ENCODE measurements at places on chromosomes 7 and 10. TPM values are rescaled to one million over a fixed set of nuclear protein-coding genes. Genes with fewer than 3 reads are reported as not detected.
A peak's percentile ranks its signal among the peaks of the same experiment; 100 is the strongest.

GRCh38 chr7:44727158-44727936 is 21.3 kb upstream of the ZMIZ2 start:
- no peak for DNase-seq

DNA sequence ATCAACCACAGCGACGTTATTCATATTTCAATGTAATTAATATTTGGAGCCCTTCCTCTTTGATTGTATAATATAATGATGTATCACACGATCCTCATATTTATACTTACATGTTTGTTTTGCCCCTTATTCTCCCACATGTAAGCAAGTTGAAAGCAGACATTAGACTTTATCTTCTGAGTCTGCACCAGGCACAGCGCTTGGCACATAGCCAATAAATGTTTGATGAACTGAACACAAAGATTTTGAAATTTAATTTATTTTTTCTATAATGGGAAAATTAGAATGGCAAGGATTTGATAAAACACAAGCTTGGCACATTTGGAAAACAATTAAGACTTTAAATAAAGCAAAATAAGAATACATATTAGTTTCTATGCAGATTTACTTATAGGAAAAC is 31.6 kb downstream of the ZFAND4 start:
- no peak for DNase-seq

Gene GHITM
- total RNA-seq, result 227 TPM

GRCh38 chr7:4809091-4809591 is 33.7 kb downstream of the AP5Z1 start:
- peak; percentile 53 for DNase-seq

DNA sequence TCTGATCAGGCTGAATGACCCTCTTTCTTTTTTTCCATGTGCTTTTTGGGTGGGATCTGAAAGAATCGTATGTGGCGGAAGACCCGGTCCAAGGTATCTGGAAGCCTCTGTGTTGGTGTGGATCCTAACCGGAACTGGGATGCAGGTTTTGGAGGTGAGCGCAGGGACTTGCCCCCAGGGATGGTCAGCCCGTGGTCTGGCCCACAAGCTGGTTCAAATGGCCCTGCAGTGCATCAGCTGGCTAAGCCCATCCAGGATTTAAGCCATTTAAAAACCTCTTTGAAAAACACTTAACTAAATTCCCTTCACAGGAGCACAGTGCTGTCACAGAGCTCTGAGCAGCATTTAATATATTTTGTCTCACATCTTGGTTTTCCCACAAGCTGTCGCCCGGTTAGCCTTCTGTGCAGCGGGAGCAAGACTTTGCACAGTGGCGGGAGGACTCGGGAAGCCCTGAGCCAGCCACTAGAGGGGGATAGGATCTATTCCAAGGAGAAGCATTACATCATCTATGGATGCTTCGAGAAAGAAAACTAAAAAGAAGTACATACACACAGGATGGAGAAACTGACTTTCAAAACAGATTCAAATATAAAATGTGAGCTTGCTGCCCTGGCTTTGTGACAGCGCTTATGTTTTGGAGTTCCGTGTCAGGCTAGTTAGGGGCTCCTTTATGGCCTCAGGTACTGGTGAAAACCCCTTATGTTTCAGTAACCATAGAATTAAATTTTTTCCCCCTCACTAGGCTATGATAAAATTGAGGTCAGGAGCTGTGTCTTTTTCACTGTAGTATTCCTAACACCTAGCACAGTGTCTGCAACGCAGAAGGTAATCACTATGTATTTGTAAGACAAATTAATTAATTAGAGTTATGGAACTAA is 11.3 kb downstream of the CPA2 start:
- no peak for DNase-seq

DNA sequence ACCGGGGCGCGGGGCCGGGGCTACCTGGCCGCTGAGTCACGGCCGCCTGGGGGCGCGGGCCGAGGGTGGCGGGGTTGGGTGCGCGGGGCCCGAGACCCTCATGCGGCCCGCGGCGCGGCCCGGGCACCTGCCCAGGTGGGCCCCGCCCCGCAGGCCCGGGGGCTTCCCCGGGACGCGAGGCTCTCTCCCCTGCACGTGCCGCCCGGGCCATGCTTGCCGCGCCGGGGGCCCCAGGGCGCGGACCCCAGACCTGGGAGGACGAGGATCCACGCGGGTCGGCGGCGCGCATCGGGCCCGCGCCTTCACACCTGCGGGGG is 402 bp downstream of the MAFK start:
- no peak for DNase-seq

- DNase-seq, result no peak
These were observed 36.1 kb downstream of the SORBS1 start for GRCh38 chr10:95525033-95525418.

DNA sequence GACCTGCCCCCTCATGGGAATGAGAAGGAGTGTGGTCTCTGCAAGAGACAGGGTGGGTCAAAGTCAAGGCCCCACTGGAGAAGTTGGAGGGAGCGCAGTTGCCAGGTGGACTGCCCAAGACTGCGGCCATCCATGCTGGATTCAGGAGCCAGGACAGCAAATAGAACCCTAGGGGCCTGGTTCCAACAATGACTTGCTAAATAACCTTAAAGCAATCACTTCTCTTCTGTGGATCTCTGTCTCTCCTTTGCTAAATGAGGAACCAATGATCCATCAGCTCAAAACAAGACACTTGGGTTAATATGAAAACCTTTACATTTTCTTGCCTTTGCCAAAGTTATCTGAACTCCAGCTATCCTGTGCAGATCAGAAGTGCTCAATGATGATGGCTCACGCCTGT is 12.6 kb upstream of the YWHAG start:
- no peak for DNase-seq

- DNase-seq, result peak; percentile 8
These were observed 32.1 kb upstream of the MDFIC start for GRCh38 chr7:114889646-114890285.

- no peak for DNase-seq
These were observed 137.7 kb downstream of the DKK1 start for GRCh38 chr10:52451817-52452216.

DNA sequence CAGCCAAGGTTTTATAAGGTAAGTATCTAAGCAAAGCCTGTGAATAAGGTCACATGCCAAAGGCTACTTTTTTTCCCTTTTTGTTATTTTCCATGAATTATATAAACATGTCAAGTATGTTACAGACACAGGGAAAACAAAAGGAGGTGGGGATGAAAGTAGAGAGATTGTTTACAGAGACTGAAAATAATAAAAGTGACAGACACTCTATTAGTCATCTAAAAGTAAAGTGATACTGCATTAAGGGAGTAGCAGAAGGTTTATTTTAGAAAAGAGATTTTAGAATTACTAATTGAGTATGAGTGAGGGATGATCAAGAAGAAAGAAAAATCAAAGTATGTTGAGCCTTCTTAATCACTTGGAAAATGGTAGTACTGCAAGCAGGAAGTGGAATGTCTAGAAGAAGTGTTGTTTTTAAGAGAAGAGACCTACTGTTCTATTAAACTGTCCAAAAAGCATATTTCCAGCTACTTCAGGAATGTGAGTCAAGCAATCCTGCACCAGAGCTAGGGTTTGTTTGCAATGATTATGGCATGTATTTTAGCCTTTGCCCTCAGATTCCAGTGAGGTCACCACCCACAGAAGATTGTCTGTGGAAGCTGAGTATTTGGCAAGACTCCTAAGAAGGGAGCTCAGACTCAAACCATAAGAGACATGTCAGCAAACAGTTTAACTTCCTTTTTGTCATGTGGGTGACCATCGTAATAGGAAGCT is 177.9 kb upstream of the PLXDC2 start:
- no peak for DNase-seq

- DNase-seq, result no peak
These were observed 109.1 kb downstream of the ARL4A start for GRCh38 chr7:12796397-12797127.

Gene PLEKHA8
- 11.7 TPM for total RNA-seq

- no peak for DNase-seq
These were observed 71.2 kb downstream of the TMEM178B start for GRCh38 chr7:141144921-141145629.

DNA sequence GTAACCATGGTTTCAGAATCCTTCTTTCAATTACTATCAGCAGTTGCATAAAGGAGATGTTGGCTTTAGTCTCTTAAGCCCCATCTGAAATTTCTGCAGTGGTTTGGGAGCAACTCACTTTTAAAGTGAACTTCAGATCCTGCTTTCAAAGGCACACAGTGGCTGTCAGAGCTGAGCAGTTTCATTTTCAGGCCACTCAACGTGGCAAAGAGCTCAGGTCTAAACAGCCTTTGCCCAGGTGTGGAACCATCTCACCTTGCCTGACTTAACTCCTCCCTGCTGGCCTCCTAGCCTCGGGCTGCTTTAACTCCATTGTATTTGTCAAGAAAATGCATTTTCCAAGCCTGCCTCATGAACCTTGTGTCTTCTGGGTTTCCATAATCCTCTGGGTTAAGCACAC is 197.5 kb upstream of the KMT2E start:
- DNase-seq, result no peak

Gene BICC1
- total RNA-seq, result not detected

Gene EPDR1
- total RNA-seq, result 1.8 TPM

DNA sequence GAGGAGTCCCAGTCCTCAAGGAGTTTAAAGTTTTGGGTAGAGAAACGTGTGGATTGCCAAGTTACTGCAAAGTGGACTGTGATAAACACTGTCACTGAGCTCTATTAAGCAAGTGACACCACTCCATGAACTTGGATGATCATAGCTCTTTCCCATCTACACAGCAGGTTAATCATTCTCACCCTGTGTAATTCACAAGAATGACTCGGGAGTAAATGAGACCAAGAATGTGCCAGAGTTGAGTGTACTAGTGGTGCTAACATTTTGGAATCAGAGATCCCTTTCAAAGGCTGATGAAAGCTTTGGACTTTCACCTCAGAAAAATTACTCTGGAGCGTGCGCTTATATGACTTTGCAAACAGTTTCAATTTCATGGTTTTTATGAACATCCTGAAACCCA is 80.8 kb downstream of the RBM20 start:
- no peak for DNase-seq

DNA sequence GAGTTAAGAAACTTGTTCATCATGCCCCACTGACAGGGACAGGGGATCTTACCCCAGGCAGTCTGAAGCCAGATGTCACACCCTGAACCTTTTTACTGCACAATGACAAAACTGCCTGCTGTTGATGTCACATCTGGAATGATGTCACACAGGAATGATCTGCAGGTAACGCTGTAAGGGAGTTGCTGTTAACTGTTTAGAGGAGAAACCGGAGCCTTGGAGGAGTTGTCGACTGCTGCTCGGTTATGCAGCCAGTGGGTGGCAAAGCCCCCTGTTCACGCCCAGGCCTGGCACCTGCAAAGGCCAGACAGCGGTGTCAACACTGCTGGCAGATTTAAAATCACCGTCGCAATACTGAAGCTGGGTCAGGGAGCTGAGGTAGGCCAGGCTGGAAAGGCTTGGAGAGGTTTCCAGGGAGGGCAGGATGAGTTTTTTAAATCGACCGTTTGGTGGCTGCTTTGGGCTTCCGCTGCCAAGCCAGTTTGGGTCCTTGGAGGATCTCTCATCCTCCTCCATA is 10.0 kb upstream of the SLIT1 start:
- DNase-seq, result no peak

- DNase-seq, result no peak
These were observed 608 bp downstream of the ENTPD7 start for GRCh38 chr10:99659868-99660366.

DNA sequence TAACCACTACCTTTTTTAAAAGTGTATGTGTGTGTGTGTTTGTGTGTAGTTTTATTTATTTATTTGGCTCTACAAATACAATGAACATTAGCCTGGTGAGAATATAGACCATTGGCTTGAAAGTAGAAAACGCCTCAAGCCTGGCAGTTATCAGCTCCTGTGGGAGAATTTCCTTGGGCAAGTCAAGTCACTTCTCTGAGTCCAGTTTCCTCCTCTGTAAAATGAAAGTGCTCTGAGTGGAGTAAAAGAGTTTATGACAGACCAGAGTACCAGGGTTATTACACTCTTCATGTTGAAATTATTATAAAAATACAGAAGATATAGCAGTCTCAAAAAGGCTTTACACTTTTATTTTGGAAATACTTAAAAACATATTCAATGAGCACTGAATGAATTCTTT is 10.1 kb upstream of the RHOBTB1 start:
- DNase-seq, result no peak

DNA sequence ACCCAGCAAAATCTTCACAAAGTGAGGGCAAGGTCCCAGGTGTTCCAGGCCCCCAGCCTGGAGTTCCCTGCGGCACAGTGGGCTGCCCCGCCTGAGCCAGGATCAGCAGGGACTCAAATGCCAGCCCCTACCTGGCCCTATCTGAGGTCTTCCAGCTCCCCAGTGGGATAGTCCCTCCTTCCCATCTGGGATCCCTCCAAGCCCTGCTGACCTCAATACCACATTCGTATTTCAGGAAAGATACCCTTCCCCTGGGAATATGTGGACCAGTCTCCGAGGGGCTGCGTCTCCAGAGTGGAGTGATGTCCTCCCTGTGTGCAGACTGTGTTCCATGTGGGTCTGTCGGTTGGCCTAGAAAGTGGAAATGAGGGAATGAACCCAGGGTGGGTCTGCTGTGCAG is 40.9 kb downstream of the ELFN1 start:
- no peak for DNase-seq

DNA sequence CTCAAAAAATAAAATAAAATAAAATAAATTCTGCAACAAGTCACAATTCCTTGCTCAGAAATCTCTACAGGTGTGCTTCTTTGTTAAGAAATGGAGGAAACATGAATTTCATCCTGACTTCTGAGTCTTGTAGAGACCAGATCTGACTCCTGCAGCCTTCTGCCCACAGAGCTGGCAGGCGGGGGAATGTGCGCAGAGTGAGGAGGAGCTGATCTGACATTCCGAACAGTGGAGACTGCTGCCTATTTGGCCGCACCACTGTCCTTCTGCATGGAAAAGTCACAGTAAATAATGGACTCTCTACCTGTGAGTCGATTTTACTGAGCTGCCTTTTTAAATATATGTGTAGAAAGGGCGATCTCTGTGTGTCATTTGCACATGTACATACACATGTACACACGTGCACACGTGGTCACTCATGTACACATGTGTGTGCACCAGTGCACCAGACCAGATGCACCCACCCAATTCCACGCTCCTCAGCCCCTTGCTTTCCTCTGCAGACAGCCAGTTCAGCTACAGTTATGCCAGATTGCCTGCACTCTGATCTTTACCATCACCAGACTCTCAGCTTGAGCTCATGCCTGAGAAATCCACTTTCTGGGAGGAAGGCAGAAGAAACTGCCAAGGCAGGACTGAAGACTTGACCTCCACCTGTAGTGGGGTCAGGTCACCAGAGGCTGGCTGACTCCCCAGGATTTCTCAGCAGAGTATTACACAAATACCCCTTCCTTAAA is 54.9 kb downstream of the IKZF1 start:
- DNase-seq, result no peak

GRCh38 chr7:35993676-35994606 is 159.1 kb upstream of the EEPD1 start:
- DNase-seq, result no peak

Gene VSIR
- 41.4 TPM for total RNA-seq

Gene GFRA1
- not detected for total RNA-seq

GRCh38 chr10:73850863-73851461 is 23.4 kb downstream of the CAMK2G start:
- no peak for DNase-seq

DNA sequence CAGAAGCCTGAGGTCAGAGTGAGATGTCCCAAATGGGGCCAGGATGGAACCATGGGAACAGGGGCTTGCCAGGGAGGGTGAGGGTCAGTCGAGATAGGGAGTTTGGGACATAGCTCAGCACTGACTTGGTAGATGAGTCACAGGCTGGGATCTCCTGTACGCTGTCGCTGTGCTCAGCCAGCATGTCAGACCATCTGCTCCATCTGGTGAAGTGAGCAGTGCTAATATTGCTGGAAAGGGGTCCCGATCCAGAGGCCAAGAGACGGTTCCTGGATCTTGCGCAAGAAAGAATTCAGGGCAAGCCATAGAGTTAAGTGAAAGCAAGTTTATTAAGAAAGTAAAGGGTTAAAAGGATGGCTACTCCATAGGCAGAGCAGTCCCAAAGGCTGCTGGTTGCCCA is 505.6 kb downstream of the GALNT17 start:
- DNase-seq, result no peak
